ENCODE measurements at places on chromosomes 5 and 9.

DNA sequence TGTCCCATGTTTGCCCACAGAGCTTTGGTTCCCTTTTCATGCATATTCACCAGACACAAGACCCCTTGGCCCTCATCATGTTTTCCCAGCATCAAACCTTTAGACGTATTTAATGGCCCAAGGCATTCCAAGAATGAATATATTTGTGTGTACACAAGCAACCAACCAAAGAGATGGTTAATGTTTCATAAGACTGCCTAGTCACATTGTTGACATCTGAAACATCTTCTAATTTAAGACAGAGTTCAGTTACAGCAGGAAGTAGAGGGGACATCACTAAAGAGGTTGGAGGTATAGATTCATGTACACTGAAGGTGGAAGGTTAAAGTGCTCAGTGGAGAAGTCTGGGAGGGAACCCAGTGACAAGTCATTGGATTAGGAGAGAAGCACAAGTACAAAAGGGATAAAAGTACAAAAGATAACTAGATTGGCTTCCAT, 49.1 kb downstream of the SUSD1 start:
- DNase-seq: no peak

DNA sequence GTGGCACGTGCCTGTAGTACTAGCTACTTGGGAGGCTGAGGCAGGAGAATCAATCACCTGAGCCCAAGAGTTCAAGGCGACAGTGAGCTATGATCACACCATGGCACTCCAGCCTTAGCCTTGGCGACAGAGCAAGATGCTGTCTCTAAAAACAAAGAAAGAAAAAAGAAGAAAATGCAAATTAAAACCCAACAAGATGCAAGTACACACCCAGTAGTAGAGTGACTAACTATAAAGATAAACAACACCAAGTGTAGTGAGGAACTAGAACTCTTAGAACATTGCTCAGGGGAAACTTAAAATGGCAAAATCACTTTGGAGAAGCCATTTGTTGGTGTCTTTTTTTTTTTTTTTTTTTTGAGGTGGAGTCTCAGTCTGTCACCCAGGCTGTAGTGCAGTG, 34.7 kb upstream of the RARS1 start:
- DNase-seq: no peak

DNA sequence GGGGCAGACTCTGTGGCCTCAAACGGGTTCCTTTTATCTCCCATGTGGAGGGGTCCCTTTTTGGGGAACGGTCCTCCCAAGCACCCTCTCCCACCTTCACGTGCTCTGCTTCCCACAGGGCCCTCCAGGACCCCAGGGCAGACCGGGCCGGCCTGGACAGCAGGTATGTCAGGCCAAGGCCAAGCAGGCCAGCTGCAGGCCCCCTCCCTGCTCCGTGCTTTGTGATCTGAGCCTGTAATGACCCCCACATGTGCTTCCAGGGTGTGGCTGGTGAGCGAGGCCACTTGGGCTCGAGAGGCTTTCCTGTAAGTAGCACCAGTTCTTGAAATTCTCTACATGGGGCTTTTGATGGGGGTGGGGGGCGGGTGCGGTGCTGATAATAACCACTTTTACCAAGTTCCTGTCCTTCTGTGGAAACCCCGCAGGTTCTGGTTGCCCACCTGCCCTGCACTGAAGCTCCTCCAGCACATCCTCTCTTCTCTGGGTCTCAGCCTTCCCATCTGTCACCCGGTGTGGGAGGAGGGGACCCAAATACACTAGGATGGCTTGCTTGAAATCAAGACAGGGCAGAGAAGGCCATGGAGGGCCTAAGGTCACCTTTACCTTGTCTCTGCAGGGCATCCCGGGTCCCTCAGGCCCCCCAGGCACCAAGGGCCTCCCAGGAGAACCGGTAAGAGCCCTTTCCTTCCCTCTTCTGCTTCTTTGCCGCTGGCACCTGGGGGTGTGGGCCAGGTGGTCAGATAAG, 57.9 kb upstream of the ORM1 start:
- no peak for DNase-seq

DNA sequence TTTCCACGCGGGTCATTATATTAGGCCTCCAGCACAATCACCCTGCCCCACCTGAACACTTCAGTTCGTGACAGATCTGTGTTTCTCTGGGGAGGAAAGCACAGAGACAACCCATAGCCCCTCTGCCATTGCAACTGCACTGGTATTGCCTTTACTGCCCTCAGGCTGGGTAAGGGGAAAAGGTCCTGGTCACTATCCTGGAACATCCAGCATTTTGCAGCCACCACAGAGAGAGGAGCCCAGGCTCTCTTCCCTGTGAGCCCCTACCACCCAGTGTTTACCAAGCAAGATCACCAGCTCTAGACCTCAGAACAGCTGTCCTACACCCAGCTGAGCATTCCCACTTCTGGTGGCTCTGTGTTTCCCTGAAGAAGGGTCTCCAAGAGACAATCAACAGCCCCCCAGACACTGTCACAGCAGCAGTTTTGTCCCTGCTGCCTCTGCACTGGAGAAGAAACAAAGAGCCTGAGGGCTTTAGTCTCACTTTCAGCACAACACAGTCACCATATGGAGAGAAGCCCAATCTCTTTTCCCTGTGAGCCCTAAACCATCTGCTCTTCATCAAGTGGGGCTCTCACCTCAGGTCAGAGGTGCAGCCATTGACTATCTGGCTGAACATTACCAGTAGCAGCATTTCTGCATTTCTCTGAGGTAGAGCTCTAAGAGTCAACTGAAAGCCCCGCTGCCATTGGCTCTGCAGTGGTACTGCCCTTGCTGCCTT, 655.2 kb upstream of the FAM174A start:
- DNase-seq: no peak

- no peak for DNase-seq
Measured at GRCh38 chr9:93942161-93942560, 13.0 kb downstream of the BARX1 start.

DNA sequence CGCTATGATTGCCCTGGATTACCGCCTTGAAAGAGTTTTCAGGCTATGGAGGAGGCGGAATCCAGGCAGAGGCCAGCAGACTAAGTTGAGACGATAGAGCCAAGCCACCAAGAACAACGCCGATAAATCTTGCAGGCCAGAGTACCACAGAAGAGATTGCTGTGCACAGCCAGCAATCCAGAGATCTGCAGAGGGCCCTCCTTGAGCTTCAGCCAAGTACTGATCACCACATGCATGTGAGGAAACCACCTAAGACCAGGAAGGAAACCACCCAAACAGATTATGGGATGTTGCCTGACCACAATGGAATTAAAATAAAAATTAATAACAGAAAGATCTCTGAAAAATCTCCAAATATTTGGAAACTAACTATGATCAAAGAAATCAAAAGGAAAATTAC, 74.9 kb downstream of the GCNT4 start:
- DNase-seq: no peak

DNA sequence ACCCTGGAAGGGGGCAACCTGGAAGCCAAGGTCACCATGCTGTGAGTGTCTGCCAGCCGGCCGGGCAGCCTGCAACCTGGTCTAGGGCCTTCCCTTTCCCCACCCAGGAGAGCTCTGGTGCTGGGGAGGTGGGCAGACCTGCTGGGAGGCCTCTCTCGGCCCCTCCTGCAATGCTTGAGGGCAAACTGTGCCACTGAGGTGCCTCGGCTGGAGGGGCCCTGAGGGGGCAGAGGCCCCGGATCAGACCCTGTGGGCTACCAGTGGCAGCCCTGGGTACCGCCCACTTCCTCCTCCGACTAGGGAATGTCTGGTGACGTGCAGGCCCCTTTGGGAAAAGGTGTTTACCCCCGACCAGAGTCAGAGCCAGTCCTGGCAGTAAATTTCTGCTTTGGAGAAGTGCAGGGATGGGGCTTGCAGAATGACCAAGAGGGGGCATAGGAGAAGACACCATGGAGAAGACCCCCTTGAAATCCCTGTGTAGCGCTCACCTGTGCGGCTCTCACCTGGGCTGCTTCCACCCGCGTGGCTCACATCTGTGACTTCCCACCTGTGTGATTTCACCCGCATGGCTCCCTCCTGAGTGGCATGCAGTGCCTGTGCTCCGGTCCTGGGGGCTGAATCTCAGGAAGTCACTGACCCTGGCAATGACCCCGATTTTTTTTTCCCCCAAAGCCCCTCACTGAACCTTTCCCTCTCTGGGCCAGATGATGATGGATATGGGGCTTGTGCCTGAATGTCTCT, 1.1 kb downstream of the LCN1 start:
- no peak for DNase-seq

DNA sequence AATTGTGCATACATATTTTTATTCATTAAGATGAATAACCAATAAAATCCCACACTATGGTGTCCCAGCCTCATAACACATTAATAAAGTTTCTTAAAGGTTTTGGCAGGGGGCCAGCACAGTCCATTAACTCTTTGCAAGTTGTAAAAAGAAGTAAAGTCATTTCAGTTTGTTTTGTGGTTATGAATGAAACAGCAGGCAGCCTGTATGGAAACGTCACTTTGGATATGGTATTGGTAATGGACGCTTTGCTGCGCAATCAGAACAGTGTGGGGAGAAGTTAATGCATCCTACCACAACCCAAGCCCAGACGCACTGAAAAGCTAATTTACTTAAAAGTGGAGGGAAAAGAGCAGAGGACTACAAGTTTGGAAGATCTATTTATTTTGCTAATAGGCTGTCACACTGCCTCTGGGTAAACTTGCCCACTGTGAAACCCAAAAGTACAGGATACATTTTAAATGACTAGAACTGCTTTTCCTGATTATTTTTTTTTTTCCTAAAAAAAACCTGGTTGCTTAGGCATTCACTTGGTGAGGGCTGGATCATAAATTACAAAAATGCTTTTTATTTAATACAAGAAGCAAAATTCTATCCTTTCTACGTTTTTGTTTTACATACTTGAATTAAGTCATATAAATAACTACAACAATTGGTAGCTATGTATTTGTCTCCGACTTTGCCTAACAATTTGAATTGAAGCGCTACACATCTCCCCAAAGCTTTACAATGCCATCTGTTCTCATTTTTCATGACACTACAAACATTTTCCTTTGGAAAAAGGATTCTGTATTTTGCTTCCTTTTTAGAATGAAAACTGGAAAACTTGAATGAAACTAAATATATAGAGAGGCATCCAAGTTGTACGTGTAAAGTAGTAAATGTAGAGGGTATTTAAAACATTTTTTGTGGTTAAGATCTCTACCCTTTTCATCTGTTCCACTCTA, 104.3 kb downstream of the NFIB start:
- DNase-seq: no peak

GRCh38 chr5:137760719-137761516, 6.8 kb upstream of the HNRNPA0 start:
- DNase-seq: no peak

- no peak for DNase-seq
Measured at GRCh38 chr5:82644229-82644628, 366.1 kb upstream of the RPS23 start.

- no peak for DNase-seq
Measured at GRCh38 chr9:19496321-19497050, 87.7 kb downstream of the ACER2 start.

- DNase-seq: no peak
Measured at GRCh38 chr9:113916931-113917330, 40.8 kb downstream of the ZNF618 start.

- DNase-seq: no peak
Measured at GRCh38 chr9:107674721-107675277, 185.2 kb upstream of the KLF4 start.

- DNase-seq: no peak
Measured at GRCh38 chr9:95570150-95570549, 53.4 kb upstream of the PTCH1 start.

DNA sequence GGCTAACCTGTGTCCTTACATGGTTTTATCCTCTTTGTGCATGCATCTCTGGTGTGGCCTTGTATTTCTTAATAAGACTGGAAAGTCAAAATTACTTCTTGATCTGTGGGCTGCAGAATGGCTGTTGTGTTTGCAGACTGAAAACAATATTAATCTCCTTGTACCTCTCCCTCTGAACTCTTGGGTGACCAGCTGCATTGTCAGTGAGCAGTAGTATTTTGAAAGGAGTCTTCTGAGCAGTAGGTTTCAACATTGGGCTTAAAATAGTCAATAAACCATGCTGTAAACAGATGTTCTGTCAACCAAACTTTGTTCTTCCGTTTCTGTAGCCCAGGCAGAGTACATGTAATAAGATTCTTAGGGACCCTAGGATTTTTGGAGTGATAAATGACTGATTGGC, 26.7 kb upstream of the NIM1K start:
- no peak for DNase-seq

DNA sequence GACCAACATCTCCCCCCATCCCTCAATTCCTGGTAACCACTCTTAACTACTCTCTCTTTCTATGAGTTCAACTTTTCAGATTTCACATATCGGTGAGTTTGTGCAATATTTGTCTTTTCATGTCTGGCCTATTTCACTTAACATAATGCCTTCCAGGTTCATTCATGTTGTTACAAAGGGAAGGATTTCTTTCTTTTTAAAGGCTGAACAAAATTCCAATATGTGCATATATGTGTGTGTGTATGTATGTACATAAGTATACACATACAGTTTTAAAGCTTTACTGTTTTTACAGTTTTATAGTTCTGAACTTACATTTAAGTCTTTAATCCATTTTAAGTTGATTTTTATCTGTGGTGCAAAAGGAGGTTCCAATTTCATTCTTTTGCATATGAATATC, 130.7 kb downstream of the SV2C start:
- DNase-seq: no peak

- DNase-seq: no peak
Measured at GRCh38 chr5:143056339-143056704, 286.1 kb downstream of the ARHGAP26 start.

- DNase-seq: no peak
Measured at GRCh38 chr9:8621416-8621815, 821.8 kb upstream of the DMAC1 start.

DNA sequence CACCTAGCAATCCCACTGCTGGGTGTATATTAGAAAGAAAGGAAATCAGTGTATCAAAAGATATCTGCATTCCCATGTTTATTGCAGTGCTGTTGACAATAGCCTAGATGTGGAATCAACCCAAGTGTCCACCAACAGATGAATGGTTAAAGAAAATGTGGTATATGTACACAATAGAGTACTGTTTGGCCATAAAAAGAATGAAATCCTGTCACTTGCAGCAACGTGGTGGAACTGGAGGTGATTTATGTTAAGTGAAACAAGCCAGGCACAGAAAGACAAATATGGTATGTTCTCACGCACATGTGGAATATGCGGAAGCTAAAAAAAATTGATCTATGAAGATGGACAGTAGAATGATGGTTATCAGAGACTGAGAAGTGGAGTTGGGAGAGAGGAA, 221.6 kb upstream of the DAP start:
- no peak for DNase-seq

- DNase-seq: no peak
Measured at GRCh38 chr5:90305041-90305720, 104.4 kb downstream of the CETN3 start.

- DNase-seq: no peak
Measured at GRCh38 chr5:89901983-89902382, 507.6 kb downstream of the CETN3 start.

DNA sequence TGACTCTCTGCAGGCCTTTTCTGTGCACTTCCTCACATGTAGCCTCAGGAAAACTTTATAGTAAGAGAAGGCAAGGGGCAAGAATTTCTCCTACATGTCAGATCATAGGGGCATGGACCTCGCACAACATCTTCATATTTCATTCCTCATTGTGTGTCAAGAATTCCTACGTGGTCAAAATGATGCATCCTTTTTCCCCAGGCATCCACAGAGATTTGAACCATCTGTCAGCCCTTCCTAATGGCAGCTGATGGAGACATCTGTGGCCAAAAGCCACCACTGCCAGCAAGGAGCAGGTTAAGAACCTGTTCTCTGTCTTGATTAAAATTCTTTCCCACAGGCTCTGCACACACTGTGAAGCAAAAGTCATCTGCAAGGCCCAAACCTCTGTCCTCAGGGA, 42.5 kb downstream of the MFAP3 start:
- no peak for DNase-seq

GRCh38 chr5:149363936-149364335, 6.1 kb downstream of the PCYOX1L start:
- no peak for DNase-seq

All from activated naive CD8-positive, alpha-beta T cell treated with anti-CD3 and anti-CD28 coated beads, Interleukin-2, amount 50 U/mL, for 16 hours (primary cell).